ENCODE measurements at places on chromosomes 3 and 15.

DNA sequence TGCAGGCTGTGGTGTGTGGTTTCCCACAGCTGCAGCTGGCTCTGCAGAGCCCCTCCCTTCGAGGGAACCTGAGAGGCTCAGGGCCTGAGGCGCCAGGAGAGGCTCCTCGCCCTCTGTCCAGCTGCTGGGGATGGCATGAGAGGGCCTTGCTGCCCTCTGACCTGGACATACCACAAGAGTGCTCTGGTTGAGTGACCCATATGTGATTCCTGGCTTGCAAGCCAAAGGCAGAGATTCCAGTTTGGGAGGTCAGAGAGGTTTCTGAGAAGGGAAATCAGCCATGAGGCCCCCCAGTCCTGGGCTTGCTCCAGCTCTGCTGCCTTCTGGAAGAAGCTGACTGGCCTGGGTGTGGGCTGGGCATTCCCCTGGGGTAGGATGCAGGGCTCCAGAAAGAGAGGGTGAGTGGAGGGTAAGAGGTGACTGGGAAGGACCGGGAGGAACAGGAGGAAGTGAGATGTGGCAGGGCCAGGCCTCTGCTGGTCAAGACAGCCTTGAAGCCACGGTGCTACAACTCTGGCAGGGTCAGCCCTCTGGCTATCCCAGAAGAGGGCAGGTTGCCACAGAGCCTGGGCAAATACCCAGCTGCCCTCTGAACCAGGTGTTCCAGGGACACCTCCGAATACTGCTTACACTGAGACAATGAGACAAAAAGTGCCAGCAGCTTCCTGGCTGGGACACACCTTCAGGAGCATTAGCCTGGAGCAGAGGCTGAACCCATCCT lies 16.0 kb upstream of the SRP14 start:
- no peak for DNase-seq

GRCh38 chr3:50415061-50415460 lies 55.7 kb upstream of the TMEM115 start:
- no peak for DNase-seq

- no peak for DNase-seq
These were observed 125.6 kb downstream of the VPS8 start for GRCh38 chr3:184937611-184938010.

DNA sequence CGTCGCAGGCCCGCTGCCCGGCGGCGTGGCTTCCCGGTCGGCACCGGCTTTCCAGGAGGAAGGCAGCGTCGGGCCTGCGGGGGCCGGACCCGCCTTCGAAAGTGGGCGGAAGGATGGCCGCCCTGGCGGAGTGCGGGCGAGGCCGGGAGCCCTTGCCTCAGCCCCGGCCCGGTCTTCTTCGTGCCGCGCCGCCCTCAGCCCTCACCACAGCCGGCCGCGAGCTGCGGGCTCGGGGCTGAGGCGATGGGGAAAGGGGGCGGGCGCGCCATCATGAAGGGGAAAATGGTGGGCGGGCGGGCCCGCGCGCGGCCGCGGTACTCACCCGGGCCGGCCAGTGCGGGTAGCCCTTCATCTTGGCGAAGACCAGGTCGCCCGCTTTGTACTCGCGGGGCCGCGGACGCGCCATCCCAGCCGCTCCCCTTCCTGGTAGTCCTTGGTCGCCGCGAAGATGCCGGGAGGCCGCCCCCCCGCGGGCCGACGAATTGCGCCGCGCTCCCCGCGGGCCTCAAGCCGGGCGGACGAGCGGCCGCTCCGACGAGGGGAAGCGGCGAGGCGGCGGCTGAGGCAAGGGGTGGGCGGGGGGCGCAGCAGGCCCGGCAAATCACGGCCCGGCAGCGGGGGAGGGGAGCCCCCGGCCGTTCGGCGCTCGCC lies 489 bp downstream of the HDGFL3 start:
- peak; percentile 37 for DNase-seq

GRCh38 chr15:62287066-62287857 lies 122.2 kb upstream of the C2CD4B start:
- no peak for DNase-seq

DNA sequence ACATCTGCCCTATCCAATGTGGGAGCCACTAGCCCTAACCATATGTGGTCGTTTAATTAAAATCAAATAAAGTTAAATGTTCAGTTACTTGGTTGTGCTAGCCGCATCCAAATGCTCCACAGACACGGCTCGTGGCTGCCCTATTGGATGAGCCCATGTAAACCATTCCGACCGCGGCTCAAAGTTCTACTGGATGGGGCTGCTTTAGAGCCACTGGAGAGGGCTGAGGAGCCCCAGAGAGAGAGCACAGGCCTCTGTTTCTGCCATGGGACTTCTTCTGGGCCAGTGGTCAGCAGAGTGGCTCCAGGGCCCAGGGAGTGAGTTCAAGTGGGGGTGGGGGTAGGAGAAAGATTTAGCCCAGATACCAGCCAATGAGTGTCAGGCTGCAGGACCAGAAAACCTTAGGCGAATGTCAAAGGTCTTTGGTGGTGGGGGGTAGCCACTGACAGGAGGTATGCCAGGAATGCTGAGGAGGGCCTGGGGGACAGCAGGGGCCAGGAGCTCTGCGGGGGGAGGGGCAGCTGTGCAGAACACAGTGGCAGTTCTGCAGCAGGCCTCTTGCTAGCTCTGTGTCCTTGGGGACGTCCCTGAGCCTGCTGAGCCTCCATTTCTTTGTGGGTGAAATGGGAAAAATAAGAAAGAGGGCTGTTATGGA lies 30.1 kb downstream of the SPSB4 start:
- peak; percentile 42 for DNase-seq

DNA sequence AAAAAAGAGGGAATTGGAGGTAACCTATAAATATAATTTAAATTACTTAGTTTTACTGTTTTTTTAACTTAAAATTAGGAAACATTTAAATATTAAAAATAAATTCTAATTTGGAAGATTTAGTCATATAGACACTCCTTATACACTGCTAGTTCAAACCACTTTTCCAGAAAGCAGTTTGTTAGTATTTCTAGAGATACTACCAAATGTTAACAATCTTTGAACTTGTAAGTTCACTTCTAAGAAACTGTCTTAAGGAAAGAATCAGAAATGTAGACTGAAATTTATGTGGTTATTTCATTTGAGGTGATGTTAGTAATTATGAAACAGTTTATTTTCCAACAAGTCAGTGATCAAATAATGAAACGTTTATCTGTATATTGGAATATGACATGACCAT lies 22.7 kb downstream of the CTDSPL2 start:
- DNase-seq: no peak

DNA sequence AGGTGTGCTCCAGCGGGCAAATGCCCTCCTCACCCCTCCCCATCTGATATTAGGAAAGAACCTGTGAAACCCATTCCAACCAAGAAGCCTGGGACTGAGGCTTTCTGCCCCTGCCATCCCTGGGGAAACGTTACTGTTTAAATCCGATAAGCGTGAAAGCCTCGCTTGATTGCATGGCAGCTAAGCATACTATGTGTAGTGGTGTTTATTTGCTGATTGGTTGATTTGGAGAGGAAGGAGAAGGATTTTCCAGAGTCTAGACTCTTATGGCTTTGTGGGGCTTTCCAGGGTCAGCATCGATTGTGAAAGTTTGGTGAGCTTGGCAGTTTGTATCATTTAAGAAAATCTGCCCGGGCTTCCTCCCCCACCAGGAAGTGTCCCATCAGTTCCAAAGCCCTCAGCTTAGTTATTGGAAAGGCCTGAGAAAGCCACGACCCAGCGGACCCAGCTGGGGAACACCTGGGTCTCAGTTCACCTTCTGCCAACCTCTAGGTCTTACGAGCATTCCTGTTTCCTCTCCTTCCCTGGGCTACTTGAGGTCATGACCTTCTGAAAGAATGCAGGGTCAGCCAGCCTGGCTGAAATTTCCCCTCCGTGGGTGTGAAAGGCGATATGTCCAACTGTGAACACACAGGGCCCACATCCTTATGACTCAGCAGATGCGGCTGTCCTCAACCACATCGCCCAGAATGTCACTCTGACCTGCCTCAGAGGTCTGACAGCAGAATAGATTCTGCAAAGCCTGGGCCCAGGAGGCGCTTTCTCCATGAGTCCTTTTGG lies 62.8 kb upstream of the HERC1 start:
- peak; percentile 54 for DNase-seq

DNA sequence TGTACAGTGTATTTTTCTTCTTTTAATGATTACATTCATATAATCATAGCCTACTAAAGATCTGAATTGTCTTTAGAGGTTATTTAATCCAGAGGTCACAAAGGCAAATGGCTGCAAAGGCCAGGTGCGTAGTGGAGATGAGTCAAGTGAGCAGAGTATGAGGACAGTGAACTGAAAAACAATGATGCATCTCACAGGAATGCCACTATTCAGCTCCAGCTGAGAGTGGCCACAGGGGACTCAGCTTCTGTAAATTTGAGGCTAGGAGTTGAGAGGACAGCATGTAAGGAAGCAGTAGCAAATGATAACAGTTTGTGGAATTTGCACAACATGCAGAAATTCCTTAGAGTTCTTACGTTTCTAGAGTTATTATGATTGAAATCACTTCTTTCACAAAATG lies 50.4 kb downstream of the COL6A5 start:
- DNase-seq: no peak

GRCh38 chr3:192947421-192947820 lies 29.8 kb upstream of the MB21D2 start:
- DNase-seq: no peak

GRCh38 chr3:108437439-108437838 lies 73.0 kb downstream of the MYH15 start:
- DNase-seq: no peak

GRCh38 chr3:126922466-126922865 lies 60.4 kb upstream of the PLXNA1 start:
- DNase-seq: no peak

GRCh38 chr3:87246662-87247429 lies 19.7 kb downstream of the CHMP2B start:
- DNase-seq: no peak

DNA sequence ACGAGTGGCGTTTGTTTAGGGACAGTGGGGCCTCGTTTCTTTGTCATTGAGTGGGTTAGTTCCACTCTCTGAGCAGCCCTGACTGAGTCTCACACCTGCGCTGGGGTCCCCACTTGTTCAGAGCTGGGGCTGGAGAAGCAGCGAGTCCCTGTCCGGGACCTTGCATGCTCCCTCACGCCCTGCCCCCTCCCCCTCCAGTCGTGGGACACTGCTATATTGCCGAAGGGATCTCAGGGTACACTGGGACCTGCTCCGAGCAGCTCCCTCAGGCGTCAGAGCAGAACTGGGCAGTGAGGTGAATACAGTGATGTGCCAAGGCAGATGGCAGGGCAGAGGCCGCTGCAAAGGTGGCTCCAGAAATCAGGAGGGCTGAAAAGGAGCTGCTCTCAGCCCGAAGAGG lies 59.9 kb upstream of the KLF13 start:
- DNase-seq: no peak

DNA sequence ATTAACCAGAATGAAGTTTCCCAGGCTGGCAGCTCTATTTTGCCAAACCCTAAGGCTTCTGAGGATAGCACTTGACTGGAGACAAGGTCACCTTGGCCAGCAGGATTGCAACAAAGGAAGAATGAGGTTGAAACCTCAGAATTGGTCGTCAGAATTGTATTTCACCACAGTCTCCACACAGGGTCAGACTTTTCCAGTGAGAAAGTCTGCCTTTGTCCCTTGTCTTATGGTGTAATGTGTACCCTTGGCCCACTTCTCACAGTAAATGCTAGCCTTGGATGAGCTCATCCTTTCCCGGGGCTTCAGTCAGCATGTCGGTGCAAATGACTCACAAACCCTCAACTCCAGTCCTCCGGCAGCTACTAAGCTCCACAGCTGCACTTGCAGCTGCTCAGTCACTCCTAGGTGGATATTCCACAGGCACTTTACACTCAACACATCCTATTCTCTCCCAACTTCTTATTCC lies 19.7 kb downstream of the SSR3 start:
- peak; percentile 15 for DNase-seq

GRCh38 chr15:92714077-92714476 lies 58.5 kb upstream of the FAM174B start:
- peak; percentile 42 for DNase-seq

- no peak for DNase-seq
These were observed 239.0 kb downstream of the ZNF621 start for GRCh38 chr3:40763807-40764206.

DNA sequence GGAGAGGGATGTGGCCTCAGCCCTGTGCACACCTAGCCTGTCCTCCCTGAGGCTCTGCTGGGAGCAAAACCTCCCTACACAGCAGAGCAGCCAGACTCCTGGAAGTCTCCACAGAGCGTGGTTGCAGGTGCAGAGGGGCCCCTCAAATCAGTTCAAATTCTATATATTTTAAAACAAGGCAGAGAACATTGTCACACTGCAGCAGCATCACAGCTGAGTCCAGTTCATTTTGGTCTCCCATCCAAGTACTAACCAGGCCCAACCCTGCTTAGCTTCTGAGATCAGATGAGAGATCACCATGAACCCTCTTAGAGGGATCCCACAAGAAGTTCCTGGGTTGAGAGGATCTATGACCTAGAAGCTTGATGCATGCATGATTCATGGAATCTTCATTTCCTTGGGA lies 331.0 kb upstream of the RGMA start:
- no peak for DNase-seq

DNA sequence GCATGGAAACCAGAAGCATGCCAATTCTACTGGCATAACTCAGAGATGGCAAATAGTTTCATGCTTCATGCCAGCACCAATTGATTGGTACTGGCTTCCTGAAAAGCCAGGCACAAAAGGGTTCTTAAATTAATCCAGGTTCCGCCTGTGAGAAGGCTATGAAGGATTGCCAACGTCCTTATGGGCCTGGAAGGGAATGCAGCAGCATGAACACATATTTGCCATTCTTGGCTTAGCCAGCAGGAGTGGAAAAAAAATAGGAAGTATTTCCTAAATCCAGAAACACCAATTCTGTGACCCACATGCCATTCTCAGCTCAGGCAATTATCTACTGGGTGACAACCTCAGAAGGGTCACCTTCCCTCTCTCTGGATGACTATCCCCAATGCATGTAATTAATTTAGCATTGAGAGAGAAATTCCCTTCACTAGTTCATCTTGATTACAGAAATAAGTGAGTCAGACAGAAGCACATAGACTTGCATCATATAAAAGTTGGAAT lies 36.0 kb downstream of the ADAMTS9 start:
- no peak for DNase-seq

DNA sequence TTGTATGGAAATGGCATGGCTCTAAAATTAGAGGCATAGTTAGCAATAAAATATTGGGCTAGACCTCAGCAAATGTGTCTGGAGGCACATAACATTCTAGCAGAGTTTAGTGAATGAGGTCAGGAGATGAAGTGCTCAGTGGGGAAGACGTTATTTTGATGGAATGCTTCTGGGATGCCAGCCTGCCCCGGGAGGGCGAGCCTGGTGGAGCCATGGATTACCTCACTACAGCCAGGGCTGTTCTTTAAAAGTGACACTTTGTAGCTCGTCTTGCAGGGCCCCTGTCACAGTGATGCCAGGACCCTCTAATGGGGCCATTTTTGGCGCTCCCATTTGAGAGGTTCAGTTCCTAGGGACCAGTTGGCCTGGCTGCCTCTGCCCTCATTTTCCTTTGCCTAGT lies 48.5 kb downstream of the PXYLP1 start:
- DNase-seq: no peak

GRCh38 chr15:69848551-69849231 lies 249.0 kb downstream of the TLE3 start:
- DNase-seq: no peak

GRCh38 chr3:138348754-138349739 lies 668 bp downstream of the MRAS start:
- peak; percentile 55 for DNase-seq
